ENCODE measurements at places on chromosomes 16 and 17.
A peak's percentile ranks its signal among the peaks of the same experiment; 100 is the strongest.

GRCh38 chr17:37488607-37489196 lies 989 bp upstream of the DUSP14 start:
- peak; percentile 98 for DNase-seq

DNA sequence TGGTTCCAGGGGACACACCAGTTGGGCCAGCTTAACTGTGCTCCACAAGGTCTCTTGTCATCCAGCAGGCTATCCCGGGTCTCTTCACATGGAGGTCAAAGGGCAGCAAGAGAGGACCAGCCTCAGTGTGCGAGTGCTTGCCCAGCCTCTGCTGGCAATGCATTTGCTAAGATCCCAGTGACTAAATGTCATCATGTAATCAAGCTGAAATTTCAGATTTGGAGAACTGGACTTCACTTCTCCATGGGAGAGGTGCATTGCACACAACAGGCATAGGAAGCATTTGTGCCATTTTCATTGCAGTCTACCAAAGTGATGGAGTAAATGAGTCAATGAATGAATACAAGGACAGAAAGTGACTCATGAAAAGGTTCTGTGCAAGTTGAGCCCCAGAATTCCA lies 51.2 kb upstream of the KDM8 start:
- no peak for DNase-seq

DNA sequence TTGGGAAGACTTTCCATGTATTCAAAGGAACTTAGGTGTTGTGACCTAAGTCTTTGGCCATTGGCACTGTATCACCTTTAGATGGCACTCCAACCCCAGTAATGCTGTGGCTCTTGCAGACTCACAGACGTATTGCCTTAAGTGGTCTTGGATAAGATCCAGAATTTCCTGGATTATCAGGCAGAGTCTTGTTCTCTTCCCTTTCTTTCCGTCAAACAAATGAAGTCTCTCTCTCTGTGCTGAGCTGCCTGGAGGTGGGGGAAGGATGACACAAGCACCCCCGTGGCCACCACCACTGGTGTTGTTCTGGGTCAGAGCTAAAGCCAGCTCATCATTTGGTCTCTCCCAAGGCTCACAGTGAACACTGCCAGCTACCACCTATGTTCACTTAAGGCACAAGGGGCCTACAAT lies 789.9 kb upstream of the KIF2B start:
- DNase-seq: peak; percentile 19

DNA sequence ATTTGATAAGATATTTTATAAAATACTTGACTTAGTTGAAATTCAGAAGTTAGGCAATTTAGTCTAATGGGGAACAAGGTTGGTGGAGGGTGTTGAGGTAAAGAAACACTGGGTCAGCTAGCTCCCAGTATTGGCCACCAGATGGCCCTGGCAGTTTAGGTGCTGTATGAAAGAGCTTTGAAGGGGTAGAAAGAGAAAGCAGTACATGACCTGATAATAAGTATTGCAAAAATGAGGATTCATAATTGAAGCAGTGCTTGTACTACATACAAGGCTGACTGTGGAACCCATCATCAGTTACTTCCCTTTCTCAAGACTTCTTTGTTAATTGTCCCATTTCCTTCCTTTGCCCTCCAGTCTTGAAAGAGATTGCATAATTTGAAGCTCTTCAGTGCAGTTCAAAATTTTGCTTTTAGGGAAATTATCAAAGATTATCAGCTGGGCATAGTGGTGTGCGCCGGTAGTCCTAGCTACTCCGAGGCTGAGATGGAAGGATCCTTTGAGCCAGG lies 29.4 kb downstream of the TANC2 start:
- DNase-seq: peak; percentile 38

- DNase-seq: no peak
Observed at GRCh38 chr17:15049795-15050160, 215.3 kb downstream of the PMP22 start.

DNA sequence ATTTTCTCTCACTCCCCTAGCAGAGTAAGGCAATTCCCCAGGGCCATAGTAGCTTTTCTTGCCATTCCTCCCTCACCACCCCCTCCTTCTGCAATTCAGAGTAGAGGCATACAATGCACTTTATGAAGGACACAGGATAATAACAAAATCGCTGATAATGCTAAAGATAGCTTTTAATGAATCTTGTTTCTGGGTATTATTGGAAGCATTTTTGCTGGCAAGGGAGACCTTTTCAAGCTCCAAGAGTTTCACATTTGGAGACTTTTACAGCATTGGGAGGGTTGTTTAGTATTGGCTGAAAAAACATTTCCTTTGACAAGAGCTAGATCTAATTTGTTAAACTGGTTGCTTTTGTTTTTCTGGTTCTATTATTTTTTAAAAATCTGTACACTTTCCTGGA lies 573.0 kb upstream of the C16orf82 start:
- DNase-seq: no peak

- no peak for DNase-seq
Observed at GRCh38 chr16:84042879-84043485, 387 bp upstream of the SLC38A8 start.

DNA sequence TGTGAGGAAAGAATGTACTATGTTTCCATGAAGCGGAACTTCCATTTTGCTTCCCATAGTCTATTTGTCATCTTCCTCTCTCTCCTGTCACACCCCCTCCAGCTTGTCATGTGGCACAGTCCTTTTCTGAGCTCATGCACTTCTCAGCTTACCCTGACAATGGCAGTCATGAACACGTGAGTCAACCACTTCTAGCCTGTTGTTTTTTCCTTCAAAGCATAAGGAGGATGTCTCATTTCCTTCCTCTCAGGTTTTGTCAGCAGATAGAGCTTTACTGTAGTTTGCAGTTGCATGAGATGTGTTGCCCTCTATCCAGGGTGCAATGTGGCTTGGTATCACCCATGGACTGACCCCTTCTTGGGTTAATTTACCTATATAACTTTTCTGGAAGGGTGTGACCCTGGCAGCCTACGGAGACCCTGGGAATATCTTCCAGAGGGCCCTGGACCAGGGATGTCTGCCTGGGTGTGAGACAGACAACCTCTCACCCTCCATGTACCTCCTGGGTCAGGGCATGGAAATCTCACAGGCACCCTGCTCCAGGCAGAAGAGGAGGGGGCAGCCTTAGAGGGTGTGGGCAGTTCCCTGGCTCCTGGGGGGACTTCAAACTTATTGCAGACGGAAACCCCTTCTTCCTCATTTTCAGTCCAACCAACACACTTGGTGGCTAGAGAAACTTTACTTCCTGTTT lies 4.0 kb upstream of the ZNF267 start:
- peak; percentile 87 for DNase-seq

GRCh38 chr17:38701504-38702165 lies 3.4 kb upstream of the MLLT6 start:
- peak; percentile 62 for DNase-seq

- no peak for DNase-seq
Observed at GRCh38 chr17:8477715-8478441, 42.2 kb downstream of the NDEL1 start.

- peak; percentile 65 for DNase-seq
Observed at GRCh38 chr17:49631496-49631895, 46.4 kb downstream of the SPOP start.

GRCh38 chr17:36609498-36609862 lies 8.1 kb downstream of the MRM1 start:
- no peak for DNase-seq

DNA sequence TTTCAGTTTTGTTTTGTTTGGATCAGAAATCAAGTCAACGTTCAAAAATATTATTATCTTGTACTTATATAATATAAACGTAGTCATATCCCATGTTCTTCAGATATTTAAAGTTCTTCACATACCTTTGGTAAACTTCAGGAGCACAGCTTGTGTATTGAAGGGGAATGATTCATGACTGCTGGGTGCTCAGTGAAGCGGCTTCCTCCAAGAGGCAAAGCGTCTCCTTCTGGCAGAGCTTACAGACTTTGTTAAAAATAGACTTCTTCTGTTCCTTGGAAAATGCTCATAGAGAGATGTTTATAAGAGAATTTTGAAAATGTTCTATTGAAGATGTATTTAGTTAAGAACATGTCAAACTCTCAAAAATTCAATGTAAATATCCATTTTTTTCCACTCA lies 155.6 kb upstream of the CNTNAP4 start:
- no peak for DNase-seq

DNA sequence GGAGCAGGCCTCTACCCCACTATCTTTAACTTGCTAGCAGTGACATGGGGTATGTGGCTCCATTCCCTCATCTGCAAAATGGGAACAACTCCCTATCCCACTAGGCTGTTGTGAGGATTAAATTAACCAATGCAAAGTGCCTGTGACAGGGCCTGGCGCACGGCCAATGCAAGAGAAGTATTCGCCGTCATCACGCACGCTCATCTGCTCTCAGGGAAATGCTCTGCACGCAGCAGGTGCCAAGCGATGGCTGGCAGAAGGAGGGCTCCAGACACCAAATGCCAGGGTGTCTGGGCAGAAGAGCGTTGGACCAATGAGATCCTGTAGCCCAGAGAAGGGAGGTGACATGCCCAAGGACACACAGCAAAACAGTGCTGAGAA lies 17.3 kb downstream of the FAM83G start:
- no peak for DNase-seq

- DNase-seq: peak; percentile 12
Observed at GRCh38 chr16:88705076-88705684, 1.0 kb downstream of the RNF166 start.

DNA sequence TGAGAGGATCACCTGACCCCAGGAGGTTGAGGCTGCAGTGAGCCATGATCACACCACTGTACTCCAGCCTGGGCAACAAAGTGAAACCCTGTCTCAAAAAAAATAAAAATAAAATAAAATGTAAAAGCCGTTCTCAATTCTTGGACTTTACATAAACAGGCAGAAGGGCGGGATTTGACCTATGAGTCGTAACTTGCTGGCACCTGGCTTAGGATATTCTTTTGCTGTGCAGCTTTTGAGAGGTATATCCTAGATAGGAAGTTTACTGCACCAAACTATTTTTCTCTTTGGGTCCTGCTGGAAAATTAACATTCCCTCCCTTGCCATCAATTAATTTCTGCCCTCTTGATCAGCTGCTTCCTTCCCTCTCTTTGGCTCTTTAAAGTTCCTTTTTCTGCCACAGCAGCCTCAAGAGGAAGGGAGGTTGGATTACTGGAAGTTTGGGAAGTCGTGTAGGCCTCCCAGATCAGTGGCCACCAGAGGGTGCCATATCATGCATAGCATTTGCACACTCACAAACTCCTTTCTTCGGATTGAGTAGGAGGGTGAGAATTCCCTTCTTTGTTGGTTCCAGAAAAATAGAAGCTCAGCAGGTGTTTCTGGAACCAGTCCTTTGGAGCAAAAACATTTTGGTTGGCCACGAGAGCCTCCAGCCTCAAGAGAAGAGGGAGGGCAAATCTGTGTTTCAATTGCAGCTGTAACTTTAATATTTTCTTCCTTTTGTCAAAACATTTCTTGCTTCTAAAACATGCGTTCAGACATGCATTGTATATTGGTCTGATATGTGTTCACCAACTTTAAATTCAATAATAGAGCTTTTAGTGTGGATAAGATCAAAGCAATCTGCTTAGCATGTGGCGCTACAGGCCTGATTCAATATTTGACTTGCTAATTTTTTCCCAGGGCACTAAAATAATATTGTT lies 147.3 kb downstream of the CCDC182 start:
- peak; percentile 68 for DNase-seq

DNA sequence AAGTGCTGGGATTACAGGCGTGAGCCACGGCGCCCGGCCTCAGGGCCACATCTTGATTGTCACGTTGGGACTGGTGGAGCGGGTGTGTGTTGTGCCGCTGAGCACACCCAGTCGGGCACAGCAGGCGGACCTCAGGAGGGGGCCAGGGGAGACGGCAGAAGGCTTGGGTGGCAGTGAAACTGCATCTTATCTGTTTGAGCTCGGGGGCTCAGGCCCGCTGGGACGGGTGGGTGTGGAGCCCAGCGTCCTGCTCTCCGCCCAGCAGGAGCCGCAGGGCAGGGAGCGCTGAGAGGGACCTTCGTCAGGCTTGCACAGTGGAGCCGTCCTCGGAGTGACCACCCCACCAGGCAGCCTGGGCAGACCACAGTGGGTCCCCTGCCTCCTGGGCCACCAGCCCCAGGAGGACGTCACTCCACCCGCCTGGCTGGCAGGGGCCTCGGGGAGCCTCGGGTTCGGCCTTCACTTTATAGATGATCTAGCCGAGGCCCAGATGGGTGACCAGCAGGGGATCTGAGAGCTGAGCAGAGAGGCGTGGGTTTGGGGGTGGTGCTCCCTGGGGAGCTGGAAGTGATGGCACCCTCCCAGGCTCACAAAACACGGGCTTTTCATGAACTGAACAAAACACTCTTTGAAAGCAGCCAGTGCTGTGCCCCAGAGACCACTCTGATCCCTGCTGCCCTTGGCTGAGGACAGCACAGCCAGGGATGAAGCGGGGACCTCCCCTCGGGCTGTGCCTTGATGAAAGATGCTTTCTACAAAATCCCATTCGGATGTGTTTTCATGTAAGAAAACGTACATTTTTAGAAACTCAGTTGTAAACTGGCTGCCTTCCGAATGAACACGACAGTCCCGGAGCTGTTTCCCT lies 181.1 kb downstream of the SEC14L1 start:
- DNase-seq: no peak

DNA sequence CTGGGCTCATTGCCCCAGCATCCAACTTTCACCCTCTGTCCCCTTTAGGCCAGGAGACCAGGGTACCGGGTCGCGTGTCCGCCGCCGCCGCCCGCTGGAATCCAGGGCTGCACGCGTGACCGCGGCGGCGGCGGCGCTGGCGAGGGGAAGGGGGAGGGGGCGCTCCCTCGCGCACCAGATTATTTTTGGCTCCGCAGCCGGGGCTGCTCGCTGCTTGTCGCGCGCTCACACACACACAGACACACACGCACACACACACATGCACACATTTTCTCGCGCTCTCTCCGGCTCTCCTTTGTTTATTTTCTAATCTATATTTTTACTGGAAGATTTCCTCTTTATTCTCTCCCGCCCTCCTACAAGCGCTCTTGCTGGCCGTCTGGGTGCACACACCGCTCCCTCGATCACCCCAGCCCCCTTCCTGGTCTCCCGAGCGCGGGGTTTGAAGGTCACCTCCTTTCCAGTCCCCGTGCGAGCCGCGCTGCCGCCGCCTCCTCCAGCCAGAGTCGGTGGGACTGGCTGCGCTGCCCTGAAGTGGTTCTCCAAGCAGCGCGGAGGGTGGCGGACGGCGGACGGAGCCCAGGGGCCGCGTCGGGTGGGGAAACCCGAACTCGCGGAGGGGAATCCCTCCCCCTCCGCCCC lies 921.4 kb upstream of the EEF2KMT start:
- DNase-seq: no peak

DNA sequence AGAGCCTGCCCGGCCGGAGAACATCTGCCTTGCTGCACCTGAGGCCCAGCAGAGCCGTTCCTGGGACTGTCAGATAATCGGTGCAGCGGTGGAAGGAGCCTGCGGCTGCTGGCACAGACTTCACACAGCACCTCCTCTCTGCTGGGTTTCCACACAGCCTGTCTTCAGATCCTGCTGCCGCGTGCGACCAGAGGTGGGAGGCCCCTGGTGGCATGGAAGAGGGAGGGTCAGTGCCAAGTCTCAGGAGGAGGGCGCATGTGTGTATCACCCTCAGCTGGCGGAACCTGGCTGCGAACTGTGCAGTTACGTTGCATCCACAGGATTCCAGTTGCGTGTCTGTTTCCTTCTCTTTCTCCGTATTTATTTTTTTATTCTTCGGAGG lies 3.3 kb downstream of the CDK5R1 start:
- no peak for DNase-seq

Measured in M059J (cell line).